ENCODE measurements at places on chromosomes 2 and 18.

DNA sequence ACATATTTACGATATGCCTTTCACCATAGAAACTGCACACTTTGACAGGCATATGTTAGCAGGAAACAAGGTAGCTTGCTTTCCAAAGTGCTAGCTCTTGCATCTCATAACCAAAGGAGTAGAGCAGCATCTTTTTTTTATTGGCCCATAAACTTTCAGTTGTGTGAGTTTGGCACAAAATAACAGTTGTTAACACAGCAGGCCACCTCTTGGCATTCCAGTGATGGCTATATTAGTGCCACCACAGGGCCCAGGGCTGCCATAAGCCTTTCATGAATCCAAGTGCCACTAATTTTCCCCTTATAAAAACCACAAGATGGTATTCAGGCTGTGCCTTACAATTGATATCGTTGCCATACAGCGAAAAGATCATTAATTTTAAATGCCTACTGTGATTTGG is 40.3 kb upstream of the KLF7 start:
- no peak for DNase-seq

DNA sequence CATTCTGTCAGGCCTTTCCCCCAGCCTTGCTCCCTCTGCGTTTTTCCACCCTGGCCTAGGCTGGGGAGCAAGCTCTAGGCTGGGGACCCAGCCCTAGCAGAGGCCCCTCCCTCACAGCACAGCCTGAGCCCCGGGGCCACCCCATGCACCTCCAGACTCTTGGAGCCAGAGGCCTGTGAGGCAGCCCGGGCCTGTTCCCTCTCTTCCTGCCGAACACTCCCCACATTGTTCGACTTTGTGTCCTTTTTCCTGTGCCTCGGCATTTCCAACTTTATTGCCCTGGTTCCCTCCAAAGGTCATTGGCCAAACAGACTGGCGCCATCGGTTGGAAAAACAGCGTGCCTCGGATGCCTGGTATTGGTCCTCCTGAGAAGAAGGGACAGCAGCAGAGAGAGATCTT is 79.7 kb downstream of the HS1BP3 start:
- DNase-seq, result no peak

DNA sequence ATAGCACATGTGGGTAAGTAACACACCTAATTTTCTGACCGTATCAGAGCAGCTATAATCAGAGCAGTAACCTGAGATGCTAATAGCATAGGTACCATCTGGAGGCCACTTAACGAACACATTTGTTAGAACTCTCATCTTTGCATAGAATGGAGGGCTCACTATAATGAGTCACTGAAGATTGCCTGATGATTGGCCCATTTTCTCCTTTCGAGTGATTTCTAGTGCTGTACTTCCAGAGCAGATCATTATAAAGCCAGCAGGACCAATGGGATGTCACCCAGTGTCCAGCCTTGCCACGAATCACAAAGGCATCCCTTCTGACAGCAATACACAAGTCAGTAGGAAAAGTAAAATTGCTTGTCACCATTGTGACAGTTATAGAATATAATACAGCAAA is 81.7 kb upstream of the REV1 start:
- peak; percentile 77 for DNase-seq

DNA sequence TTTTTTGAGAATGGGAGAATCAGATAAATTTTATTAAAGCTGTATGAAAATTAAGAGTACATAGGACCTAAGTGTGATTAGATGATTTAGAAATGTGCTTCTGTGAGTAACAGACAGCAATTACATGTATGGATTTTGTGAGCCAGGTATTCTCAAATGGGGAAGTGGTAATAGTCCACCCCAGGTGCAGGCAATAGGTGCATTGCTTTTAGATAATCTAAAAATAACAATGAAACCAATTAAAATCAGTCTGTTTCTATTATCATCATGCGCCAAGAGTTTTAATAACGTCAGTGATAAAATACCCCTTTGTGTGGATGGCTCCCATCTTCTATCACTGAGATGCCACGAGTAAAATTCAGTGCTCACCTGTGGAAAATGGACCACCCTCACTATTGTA is 265.3 kb downstream of the RNF144A start:
- DNase-seq, result no peak

DNA sequence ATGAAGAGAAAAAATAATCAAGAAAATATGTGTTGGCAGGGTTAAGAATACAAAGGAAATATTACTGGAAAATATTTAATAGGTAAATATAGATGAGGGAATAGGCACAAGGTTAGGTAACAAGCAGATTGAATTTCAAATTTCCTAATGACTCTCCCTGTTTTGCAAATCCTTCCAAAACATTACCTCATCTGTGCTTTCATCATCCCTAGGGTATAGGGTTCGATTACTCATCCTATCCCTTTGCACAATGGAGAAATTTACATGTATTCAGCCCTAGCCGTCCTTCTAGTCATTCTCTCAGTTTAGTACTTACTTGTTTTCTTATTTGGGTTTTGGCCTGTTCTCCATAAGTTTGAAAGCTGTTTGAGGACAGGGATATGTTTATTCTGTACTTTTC is 864.6 kb upstream of the FSHR start:
- DNase-seq, result no peak

DNA sequence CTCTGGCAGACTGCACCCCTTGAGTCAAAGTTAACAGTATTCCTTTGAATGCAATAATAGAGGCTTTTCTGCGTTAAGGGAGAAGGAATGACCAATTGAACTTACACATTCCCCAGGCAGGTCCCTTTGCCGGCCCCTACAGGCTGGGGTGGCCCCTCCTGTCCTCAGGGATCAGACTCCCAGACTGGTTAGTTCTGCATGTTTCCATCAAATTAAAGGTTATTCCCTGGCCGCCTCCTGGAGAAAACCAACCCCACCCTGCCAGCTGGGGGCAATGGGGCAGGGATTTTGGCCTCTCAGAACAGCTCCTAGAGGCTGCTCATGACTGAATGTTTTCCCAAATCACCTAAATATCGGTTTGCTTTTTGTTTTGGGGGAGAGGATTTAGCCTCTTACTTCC is 199.6 kb downstream of the MGAT5 start:
- DNase-seq, result no peak

DNA sequence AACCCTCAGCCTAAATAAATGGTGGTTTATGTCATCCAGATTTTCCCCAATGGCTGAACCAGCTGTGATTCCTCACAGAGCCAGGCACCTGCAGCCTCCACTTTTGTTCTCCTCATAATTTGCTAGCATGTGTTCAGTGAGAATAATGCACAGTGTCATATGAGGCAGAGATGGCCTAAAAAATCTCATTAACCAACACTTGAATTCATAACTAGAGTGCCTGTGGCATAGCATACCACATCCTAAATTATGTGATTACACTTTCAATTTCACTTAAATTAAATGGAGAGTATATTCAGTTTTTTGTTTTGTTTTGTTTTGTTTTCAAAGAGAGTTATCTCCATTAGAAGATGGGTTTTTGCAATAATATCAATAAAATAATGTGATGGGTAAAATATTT is 488.0 kb downstream of the CBLN2 start:
- no peak for DNase-seq

GRCh38 chr2:106011380-106011779 is 182.7 kb downstream of the UXS1 start:
- DNase-seq, result no peak
